ENCODE measurements at places on chromosomes 7 and 10.

- no peak for DNase-seq
These were observed 23.9 kb upstream of the GPR26 start for GRCh38 chr10:123642293-123642692.

GRCh38 chr7:157610671-157611295 lies 274.0 kb downstream of the DNAJB6 start:
- no peak for DNase-seq

- DNase-seq, result no peak
These were observed 113.3 kb upstream of the PRPS1L1 start for GRCh38 chr7:18140943-18141342.

- no peak for DNase-seq
These were observed 1.1 kb upstream of the EMX2 start for GRCh38 chr10:117541405-117541908.

- DNase-seq, result no peak
These were observed 54.7 kb upstream of the EBF3 start for GRCh38 chr10:130018730-130019185.

DNA sequence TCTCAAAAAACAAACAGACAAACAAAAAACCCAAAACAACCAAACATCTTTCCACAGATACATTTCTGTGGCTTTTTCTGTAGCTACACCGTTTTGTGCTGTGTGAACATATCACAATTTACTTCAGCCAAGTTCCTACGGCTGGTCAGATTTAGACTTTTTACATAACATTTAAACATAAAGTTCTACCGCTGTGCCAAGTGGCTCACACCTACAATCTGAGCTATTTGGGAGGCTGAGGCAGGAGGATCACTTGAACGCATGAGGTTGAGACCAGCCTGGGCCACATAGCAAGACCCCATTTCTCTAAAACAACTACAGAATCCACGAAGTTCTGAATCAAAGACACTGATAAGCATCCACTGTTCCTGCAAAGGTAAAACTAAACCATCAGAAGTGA lies 30.3 kb downstream of the DAGLB start:
- DNase-seq, result no peak

DNA sequence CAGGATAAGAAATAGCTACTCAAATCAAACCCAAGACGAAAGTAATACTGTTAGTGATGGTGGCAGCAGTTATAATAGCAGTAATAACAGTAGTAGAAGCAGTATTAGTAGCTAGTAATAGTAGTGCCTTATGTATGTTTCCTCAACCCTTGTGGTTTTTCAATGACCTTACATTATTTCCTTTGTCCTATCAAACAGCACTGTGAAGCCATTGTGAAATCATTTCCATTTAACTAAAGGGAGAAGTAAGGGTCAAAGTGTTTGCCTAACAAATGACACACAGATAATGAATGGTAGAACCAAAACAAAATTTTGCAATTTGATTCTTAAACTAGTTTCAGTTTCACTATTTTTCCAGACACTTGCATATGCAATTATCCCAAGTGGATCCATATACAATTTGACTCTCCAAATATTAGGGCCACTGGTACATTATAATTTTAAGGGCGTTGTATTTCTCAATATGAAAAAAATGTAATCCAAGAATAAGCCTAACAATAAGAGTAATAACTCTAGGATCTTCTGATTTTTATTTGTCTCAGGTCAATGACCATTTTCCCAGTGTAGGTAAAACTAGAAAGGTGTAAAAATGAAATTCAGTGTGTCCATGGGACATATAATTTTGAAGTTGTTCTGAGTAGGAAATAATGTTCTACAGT lies 33.7 kb upstream of the TMEM26 start:
- DNase-seq, result no peak

All from stimulated activated CD8-positive, alpha-beta memory T cell treated with anti-CD3 and anti-CD28 coated beads, Interleukin-15, amount 100 ng/mL, for 4 hours (primary cell).